ENCODE measurements at places on chromosomes 5 and 9. TPM values are rescaled to one million over a fixed set of nuclear protein-coding genes. Genes with fewer than 3 reads are reported as not detected.

DNA sequence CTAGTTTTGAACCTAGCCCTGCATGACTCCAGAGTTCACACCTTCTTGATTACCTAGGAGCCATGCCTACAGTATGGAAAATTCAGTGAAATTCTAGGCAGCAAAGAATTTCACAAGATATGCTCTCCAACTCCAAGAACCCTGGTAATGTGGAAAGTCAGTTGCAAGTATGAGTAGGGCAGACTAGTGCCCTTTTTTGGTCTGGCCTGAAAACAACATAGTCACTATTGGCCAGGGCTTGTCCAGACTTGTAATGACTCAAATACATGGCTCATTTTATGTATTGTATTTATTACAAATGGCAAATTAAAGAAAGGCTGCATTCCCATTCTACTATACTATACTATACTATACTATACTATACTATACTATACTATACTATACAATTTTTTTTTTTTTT lies 160.4 kb downstream of the ESM1 start:
- DNase-seq, result no peak

DNA sequence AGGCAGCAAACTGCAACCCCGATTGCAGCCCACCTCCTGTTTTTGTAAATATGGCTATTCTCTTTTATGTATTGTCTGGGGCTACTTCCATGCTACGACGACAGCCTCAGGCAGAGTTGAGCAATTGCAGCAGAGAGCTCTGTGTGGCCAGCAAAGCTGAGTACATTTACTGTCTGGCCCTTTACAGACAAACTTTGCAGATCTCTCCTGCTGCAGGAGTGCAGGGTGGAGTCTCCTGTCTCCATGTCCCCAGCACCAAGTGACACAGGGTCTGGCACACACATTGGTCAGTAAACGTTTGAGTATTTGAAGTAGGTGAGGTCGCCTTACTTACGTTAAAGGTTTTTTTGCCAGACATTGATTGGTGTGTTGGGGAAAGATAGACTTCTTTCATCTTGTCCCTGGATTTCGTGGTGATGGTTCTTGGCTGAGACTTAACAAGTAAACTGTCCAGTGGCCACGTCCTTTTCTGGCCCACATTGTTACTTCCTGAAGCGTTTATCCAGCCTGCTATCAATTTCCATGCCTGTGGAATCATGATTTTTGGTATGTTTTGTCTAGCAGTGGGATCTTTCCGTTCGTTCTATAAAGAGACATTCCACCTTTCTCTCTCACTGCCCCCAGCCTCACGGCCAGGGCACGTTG lies 27.2 kb downstream of the PRRC2B start:
- no peak for DNase-seq

Gene CERCAM
- 46.0 TPM for total RNA-seq

DNA sequence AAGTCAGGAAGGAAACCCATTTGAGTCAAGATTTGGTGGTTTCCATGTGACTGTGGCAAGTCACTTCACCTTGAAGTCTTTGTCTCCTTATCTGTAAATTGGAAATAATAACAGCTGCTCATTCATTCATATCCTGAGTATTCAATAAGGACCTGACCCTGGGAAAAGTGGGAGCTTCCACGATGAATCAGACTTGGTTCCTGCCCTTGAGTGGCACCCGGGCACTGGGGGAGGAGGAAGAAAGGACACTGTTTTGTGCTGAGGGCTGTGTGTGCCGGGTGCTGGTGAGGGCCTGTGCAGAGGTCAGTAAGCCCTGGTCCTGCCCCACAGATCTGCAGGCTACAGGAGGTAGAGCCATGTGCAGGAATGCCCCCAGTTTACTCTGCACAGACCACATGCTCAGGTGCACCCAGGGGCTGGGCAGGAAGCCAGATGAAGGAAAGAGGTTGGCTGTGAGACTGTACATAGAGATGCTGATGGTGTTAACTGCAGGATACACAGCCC lies 6.8 kb downstream of the NDST1 start:
- no peak for DNase-seq

All from mesenteric fat pad (tissue), 1 donor.